Karpas-422 (cell line): ENCODE measurements at places on chromosomes 2 and 18.

- no peak for DNase-seq
Measured at GRCh38 chr2:134782107-134782506, 56.3 kb upstream of the ACMSD start.

DNA sequence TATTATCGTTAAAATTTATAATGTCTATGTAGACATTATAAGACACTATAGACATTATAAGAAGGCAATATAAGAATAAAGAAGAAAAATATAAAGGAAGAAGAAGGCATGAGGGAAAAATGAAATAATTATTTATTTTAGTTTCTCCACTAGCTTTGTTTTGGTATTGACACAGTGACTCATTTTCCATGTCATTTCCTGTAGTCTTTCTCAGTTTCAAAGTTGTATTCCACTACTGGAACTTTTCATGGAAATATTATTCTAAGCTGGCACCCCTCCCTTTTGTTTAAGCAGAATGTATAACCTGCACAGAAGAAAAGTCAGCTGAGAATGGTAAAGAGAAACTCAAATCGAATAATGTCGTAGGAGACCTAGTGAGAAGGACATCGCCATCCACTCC lies 234.2 kb upstream of the NETO1 start:
- DNase-seq: no peak

GRCh38 chr18:56563568-56563967 lies 74.8 kb downstream of the TXNL1 start:
- DNase-seq: peak; percentile 86

- peak; percentile 45 for DNase-seq
Measured at GRCh38 chr2:157470321-157470720, 26.4 kb upstream of the CYTIP start.

DNA sequence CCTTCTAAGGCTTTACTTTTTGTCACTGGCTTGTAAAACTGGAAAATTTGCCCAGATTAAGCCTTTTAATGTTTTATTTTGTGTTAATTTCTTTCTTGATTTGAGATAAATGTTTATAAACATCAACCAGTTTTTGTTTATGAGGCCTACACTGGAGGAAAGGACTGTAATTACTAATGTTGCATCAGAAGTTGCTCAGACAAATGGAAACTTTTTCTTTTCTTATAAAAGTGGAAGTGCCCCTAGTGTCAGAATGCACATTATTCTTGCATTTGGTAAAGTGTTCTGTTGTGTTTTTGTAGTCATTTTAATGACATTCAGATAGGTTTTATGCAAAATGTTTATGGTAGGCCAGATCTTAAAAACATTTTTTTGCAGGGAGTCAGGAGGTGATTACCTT lies 25.3 kb downstream of the LCLAT1 start:
- DNase-seq: peak; percentile 43

DNA sequence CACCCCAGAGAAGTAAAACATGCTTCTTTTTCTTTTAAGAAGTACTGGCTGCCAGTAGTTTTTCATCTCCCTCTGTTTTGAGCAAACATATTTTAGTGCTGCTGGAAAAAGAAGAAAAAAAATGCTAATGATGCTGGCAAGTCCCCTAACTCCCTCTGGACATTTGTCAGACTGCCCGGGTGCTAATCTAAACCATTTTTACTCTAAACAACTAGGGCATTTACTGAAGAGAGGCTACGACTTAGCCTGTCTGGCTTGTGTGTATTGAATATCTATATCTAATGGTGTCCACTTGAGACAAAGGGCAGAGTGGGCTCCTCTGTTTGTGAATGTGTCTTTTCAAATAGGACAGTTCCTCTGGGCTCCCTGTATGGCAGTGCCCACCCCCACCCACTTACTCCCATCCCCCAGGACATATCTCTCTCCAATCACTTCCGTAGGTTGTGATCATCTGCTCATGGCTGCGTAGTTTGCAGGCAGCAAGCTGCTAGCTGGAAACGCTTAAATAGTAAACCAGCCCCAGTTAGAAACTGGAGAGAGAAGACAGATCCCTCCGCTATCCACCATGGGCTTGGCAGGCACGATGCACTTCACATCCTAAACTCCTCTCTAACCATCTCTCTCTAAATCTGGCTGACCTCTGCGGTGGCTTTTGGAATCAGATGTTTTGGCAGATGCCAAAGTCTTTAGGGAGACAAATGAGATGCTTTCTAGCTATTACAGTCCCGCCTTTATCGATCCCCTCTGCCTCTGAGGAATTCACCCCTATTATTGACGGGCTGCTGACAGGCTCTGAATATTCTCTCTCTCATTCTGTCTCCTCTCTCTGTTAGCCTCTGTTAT lies 58.3 kb downstream of the DOCK10 start:
- no peak for DNase-seq

DNA sequence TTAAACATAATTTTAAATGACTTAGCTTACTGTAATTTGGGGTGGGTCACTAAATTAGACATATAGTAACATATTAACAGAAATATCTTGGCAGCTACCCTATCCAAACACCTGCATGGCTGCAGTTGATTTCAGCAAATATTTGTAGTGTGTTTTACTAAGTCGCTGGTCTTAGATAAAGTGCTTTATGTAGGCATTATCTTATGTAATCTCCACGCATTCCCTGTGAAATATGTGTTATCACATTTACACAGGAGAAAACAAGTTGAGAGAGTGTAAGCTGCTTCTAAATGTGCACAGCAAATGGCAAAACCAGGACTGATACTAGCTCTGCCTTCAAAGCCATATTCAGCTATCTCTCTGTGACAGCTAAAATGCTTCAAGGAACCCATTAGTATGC lies 72.0 kb downstream of the NYAP2 start:
- no peak for DNase-seq

GRCh38 chr2:238897911-238898311 lies 50.0 kb downstream of the TWIST2 start:
- no peak for DNase-seq

- DNase-seq: no peak
Measured at GRCh38 chr2:8893978-8894820, 56.8 kb upstream of the KIDINS220 start.

- DNase-seq: no peak
Measured at GRCh38 chr2:176851200-176851888, 361.2 kb upstream of the HNRNPA3 start.

- DNase-seq: no peak
Measured at GRCh38 chr2:112706170-112706664, 14.6 kb upstream of the NT5DC4 start.

- DNase-seq: no peak
Measured at GRCh38 chr2:123366239-123366837, 658.7 kb upstream of the CNTNAP5 start.
